Fibroblast of lung (primary cell): ENCODE measurements at places on chromosomes 12 and 14. TPM values are rescaled to one million over a fixed set of nuclear protein-coding genes. Genes with fewer than 3 reads are reported as not detected.
A peak's percentile ranks its signal among the peaks of the same experiment; 100 is the strongest.

DNA sequence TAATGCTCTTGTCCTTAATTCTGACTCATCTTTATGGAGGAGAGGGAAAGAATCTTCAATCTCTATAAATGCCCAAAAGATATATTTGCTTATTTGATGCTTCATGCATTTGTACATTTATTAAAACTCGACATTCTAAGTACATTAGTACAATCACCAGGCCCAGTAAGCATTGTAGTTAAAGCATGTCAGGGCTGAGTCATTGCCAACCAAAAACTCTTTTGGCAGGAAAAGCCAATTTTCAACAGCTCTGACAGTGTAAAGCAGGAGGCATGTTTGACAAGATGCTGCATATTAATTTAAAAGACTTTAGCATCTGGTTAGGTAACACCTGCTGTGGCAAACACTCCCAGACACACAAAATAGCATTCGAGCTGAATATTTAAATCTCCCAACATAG lies 290.9 kb downstream of the PPFIA2 start:
- DNase-seq, result peak; percentile 36

The IGF1 gene
- 0.83 and 1.3 TPM in 2 replicates for total RNA-seq

DNA sequence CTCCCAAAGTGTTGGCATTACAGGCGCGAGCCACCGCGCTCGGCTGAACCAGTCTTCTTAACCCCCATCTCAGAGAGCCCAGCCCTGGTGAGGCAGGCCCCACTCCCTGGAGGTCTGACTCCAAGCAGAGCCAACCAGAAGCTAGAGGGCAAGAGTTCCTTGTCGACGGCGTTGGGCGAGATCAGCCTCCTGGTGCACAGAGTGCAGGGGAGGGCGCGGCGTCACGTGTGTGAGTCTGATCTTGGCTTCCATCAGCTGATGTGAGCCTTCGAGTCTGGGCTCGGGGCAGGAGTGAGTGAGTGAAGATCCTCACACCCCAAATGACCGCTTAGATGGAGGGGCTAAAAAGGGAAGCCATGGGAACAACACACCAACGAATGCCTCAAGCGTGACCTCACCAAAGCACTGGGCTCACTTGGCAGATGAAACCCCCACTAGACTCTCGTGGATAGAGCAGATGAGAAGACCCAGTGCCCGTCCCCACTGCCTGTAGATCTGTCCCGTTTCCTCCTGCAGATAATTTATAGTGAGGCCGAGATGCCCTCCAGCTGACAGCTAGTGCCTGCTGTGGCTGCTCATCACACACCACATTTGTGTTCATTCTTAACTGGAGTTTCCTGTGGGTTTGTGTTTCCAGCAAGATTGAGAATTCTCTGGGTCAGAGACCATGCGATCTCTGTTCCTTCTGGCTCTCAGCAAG lies 28.6 kb upstream of the ADGRD1 start:
- peak; percentile 43 for DNase-seq

DNA sequence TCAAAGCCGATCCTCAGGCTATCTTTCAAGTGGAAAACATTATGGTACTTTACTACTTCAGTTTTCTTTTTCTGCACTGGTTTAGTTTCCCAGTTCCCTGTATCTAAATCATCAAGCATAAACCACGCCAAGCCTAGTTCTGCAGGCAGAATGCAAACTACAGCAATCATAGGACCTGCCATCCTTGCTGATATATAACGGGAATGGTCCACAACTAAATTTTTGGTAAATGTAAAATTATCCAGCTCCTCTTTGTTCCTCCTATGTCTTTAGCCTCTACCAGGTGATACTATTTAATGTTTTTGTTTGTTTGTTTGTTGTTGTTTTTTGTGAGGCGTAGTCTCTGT lies 19.3 kb upstream of the PALS1 start:
- DNase-seq, result no peak

DNA sequence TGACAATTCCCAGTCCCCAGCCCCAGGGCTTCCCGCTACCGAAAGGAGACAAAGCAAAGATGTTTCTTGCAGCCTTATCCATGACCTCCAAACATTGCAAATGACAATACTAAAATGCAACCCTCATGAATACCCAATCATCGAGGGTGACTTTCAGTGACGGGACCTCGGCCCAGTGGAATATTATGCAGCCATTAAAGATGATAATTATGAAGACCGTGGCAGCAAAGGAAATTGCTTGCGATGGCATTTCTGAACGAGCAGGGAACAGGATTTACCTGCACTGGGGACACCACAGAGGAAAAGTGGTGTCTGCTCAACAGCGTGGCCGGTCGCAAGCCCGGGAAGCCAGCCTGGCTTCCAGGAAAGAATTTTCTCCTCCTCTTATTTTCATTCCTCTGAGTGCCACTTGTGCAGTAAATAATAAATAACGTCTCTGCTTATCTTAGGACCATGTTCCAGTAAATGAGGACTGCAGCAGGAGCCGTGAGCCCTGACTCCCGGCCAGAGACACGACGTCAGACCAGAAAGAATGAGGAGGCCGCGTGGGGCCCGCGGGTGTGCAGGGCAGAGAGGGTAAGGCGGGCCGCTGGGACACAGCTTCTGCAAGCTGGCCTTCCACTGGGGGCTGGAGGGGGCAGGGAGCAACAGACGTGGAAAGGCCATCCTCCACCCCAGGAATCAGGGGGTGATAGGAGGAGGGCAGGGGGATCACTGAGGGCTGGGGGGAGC lies 6.6 kb downstream of the C14orf180 start:
- no peak for DNase-seq

DNA sequence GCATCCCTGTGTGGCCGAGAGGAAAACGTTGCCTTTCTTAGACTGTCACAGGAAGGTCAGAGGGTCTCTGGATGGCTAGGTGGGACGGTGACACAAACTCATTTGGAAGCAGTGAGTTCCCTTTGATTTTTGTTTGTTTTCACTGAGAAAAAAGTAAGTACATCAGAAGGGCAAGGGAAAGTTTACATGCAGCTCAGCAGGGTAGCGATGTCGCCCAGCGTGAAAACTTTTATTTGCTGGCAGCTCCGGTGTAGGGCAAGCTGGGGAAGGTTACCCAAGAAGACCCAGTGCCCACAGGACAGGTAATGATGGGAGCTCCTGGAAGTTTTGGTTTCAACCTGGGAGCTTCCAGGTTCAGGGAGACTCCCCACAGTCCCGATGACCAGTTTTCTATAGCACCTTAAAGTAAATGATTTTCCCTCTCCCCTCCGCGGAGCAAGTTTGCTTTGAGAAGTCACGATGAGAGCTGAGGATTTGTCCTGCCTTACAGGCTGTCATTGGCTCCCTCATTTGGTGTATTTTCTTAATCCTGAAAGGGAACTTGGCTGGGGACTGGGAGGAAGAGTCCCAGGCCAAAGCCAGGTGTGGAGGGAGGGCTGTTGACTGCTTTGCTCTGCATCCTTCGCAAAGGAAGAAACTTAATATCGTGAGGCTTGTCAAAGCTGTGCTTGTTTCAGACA lies 64.7 kb upstream of the ESRRB start:
- DNase-seq, result no peak

The POTEG gene
- total RNA-seq, result not detected in 2 replicates

The PRH2 gene
- not detected in 2 replicates for total RNA-seq

DNA sequence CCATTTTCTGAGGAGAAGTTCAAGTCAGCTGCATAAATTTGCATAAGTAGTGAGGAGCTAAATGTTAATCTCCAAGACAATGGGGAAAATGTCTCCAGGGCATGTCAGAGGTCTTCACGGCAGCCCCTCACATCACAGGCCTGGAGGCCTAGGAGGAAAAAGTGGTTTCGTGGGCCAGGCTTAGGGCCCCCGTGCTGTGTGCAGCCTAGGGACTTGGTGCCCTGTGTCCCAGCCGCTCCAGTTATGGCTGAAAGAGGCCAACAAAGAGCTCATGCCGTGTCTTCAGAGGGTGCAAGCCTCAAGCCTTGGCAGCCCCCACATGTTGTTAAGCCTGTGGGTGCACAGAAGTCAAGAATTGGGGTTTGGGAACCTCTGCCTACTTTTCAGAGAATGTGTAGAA lies 41.9 kb upstream of the RD3L start:
- DNase-seq, result no peak

DNA sequence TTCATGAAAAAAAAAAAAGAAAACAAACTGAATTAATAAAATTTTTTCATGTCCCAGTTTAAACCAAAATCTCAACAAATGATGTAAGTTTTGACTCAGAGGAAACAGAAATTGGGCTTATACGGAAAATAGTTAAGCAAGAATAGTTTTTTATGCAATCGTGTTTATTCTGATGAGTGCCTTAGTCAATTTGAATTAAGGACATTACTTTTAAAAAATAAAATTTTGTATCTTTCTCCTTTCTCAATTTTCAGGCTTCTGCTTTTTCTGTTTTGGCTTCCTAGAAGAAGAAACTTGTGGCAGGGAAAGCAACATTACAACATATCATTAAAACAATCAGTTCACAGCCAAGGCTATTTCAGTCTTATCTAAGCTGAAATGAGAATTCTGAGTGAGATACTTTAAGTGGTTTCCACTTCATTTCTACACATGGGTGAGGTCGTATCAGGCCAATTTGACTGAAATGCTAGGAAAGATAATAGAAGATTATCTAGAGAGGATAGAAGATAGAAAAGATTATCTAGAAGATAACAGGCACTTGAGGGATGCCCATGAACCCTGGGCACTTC lies 52.4 kb downstream of the BCL2L14 start:
- no peak for DNase-seq

- DNase-seq, result no peak
These were observed 40.3 kb downstream of the FAM222A start for GRCh38 chr12:109753959-109754358.

The RERG gene
- total RNA-seq, result 0.26 and 0.33 TPM in 2 replicates

DNA sequence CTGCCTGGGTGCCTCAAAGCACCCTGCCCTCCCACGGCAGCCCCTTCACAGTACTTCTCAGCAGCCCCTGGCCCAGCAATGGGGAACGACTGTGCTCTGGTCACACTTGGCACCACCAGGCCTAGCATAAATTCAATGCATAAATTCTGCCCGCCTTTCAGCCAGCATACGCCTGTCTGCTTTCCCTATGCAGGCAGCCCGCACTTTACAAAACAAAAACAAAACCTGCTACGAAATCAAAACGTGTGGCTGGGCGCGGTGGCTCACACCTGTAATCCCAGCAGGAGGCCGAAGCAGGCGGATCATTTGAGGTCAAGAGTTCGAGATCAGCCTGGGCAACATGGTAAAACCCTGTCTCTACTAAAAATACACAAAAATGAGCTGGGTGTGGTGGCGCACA lies 33.5 kb downstream of the SNRNP35 start:
- DNase-seq, result no peak

DNA sequence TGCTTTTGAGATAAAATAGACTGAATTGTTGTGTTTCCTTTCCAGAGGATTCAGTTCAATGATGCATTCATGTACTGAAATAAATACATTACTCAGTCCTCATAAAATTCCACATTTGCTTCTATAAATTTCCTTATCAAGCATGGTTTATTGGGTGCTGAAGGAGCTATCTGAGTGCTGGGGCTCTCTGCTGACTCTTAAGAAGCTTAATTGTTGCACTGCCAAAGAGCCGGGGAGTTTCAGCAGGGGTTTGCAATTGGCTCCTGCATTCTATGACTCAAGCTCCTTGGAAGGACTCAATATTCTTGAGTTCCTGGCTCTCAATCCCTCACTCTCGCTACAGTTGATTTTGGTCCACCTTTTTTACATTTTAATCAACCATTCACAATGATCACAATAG lies 69.8 kb upstream of the PYGL start:
- peak; percentile 93 for DNase-seq

DNA sequence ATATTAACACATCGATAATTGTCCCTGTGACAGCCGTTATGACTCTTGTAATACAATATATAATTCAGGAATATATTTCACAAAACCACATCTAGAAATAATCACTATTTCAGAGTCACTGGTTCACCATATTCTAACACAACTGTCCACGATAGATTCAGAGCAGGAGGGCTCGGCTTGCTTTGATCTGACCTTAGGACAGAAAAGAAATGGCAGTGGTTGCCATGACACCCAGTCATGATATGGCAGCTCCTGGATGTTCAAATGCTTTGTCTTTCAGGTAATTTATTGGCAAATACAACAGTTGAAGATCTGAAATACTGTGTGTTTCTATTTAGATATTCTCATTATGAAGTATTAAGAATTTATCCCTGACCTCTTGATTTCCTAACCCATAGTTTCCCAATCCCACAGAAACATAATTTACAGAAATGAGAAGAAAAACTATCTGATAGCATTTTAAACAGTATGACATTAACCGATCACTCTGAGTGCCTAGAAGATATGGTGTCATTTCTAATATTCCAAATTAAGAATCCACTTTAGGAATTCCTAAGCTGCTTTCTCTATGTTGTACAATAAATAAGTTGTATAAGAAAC lies 116.4 kb downstream of the EPS8 start:
- no peak for DNase-seq

The METAP2 gene
- total RNA-seq, result 78.9 and 90.4 TPM in 2 replicates

The PTCSC3 gene
- total RNA-seq, result not detected in 2 replicates

The KLRD1 gene
- total RNA-seq, result 0.17 and 0.26 TPM in 2 replicates

DNA sequence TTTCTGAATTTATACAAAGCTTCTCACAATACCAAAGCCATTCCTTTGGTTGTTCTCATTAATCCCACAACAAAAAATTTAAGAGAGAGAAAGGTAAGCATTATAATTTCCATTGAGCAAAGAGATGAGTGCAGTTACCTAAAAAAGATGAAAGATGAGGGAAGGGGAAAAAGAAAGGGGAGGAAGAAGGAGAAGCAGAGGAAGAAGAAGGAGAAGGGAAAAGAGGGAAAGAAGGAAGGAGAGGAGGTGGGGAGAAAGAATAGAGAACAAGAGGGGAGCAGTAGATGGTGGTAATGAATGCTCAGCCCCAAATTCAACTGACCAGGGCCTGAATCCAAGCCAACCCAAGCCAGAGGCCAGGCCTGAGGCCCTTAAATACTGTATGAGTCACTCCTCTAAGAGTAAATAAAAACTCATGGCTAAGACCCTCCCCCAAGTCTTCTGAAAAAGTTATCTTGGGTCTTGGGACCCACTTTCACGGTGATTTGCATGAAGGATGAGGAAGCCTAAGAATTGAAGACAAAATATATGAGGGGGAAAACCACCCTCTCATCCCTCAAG lies 144.6 kb downstream of the ITPR2 start:
- peak; percentile 44 for DNase-seq

DNA sequence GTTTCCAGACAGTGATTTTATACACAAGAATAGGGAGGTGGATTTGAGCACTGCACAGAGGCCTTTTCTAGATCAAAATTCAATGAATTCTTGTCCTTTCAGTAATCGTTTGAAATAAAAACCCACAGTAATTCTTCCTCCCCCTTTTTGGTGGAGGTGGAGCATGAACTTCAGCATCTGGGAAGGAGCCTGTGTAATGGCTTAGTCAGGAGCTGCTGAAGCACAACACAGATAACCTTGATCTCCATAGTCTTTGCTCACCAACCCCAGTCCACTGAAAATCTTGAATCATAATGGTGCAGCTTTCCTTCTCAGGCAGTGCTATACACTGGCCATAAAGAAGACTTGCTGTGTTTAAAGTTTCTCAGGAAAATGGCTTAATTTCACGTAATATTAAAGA lies 6.4 kb upstream of the TBPL2 start:
- DNase-seq, result peak; percentile 91
